ENCODE measurements at places on chromosomes 1 and 21.

GRCh38 chr1:235329139-235329902, 951 bp downstream of the GGPS1 start:
- DNase-seq, result peak; percentile 50

- DNase-seq, result no peak
These were observed 124.8 kb downstream of the TNR start for GRCh38 chr1:175618559-175618958.

DNA sequence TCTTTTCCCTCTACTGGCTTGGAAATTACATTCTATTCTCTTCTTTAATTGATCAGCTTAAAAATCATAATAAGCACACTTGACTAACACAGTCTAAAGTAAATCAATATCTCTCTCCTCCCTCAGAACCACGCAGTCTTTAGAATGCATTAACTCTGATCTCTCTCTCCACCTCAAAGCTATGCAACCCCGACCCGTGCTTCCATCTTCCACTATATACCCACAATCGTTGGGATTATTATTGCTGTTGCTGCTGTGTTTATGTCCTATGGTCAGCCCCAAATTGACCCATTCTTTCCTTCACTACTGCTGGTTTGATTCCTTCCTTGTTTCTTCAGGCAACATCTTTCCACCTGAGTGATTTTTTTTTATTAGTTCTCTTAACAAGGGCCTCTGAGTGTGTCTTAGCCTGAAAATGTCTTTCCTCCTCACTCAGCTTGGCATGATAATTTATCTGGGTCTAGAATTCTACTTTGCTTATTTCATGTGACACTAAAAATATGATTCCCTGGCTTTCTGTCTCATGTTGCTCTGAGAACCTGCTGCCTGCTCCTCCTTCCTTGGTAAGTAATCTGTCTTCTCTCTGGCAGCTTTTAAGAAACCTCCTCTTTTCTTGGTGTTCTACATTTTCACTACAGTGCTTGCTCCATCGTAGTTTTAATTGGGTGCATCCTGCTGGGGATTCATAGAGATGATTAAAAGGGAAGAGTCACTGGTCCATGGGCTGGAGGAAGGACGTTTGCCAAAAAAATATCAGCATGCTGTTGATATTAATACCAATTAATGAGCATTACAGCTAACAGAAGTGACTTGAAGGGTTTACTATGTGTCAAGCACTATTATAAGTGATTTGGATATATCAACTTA, 472.2 kb downstream of the MATN1 start:
- no peak for DNase-seq

- DNase-seq, result no peak
These were observed 116.3 kb upstream of the CACYBP start for GRCh38 chr1:174883409-174883808.

GRCh38 chr1:230823426-230823825, 44.9 kb downstream of the C1orf198 start:
- DNase-seq, result no peak

GRCh38 chr21:42164064-42164789, 54.7 kb upstream of the ABCG1 start:
- DNase-seq, result peak; percentile 25

DNA sequence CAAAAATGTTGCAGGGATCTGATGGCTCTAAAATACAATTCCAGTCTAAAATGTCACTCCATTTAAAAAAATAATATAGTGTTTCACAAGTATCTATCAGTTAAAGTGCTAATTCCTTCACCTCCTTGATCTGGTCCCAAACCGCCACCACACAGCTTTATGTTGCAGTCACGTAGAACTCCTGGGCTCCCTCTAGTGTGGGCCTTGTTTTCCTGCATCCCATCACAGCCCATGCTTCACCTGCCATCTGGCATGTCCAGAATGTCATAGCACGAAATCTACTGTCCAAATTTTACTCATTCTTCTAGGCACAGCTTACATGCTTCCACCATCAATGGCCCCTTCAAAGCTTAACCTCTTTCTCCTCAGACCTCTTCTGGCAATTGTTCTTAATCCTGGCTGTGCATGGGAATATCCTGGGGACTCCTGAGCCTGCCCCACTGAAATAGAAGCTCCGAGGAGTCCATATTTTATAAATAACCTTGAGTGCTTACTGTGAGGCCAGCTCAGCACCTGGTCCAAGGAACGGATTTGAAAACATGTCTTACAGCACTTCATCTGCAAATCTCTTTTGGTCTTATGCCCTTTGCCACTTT, 15.5 kb downstream of the FYB2 start:
- no peak for DNase-seq
